Esophagus squamous epithelium (tissue), 5 donors: ENCODE measurements at places on chromosomes 1 and 21.

DNA sequence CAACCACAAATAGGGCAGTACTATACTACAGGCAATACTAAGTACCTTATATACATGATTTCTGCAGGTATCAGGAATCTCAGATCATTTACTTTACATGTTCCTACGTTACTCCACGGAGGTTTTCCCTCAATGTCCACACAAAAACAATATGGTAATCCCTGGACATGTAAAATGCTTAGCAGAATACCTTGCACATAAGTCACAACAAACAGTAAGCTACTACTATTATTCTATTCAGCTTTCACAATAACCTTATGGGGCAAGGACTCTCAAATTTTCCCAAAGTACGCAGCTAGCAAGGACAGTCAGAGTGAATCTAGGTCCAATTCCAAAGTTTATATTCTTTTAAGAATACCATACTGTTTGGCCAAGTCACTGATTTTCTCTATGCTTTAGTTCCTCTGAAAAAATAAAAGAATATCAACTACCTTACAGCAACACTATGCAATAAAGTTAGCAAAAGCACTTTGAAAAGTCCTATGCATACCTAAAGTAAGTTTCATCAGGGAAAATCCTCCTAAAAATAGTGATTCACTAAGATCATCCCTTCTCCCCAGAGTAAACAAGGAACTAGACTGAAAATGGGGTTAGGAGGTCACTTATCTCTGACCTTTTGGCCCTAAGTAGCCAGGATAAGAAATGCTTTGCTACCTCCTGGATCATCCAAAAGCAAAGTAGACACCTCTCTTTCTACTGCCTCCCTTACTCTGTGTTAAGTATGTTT is 67.4 kb downstream of the LUZP1 start:
- DNase-seq = no peak

GRCh38 chr1:55337801-55338447 is 122.8 kb upstream of the USP24 start:
- DNase-seq = no peak

GRCh38 chr1:62946511-62946910 is 162.6 kb downstream of the ATG4C start:
- DNase-seq = no peak

GRCh38 chr1:15706751-15707150 is 22.6 kb downstream of the PLEKHM2 start:
- no peak for DNase-seq
